ENCODE measurements at places on chromosomes 1 and 21.

GRCh38 chr1:203101813-203102634, 16.2 kb upstream of the MYOG start:
- DNase-seq: no peak

GRCh38 chr1:182624577-182624976, 20.4 kb upstream of the RGS16 start:
- DNase-seq: no peak

GRCh38 chr1:170265234-170265633, 119.5 kb downstream of the NTMT2 start:
- no peak for DNase-seq

GRCh38 chr1:75502776-75503175, 108.1 kb downstream of the SLC44A5 start:
- DNase-seq: no peak

DNA sequence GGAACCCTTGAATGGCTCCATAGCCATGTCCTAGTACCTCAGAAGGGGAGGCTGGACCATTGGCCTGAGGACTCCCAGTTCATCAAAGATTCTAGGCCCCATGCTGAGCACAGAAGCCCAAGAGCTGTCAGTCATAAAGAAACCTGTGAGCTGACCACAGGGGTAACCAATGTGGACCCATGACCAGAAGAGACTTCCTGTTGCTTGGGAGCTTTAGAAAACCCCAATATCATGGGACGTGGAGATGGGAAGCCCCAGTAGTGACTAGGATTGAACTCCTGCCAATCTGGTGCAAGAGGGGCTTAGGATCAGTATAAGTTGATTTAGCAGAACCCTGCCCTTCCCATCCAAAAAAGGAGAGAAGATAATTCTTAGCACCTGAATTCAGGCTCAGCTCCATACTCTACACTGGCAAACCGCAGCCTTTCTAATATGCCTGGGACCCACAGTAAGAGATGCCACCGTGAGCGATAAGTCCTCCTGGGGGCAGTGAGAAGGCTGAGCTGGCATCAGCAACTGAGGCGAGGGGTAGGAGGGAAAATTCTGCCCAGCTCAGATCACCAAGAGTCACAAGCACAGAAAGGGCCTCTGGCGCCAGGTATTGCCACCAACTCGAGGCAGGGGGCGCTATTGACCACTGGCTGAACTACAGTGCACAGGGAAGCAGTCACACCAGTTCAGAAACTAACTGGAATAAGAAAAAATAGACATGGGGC, 108.9 kb downstream of the CAPN8 start:
- peak; percentile 67 for DNase-seq

GRCh38 chr1:195773931-195774330, 834.3 kb downstream of the KCNT2 start:
- no peak for DNase-seq

DNA sequence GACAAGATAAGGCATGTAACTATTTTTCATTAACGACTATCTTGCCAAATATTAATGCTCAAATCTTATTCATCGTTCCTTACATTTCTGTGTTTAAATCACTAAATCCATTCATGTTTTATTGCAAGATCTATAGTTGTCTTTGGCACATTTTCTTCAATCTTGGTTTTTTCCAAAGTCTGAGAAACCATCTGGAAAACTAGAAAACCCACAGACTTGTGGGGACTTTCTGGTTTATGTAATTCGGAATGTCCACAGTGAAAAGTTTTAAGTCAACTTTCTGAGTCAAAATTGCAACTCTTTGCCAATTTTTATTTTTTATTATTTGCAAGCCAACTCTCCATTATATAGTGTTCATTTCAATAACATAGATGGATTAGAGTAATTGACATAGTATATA, 520.8 kb upstream of the ADAMTS5 start:
- DNase-seq: no peak

DNA sequence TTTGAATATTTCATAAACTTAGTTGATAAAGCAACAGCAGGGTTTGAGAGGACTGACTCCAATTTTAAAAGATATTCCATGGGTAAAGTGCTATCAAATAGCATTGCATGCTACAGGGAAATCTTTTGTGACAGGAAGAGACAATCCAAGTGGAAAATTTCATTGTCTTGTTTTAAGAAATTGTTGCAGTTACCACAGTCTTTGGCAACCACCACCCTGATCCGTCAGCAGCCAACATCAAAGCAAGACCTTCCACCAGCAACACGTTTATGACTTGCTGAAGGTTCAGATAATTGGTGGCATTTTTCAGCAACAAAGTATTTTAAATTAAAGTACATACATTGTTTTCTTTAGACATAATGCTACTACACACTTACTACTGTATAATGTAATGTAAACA, 47.8 kb downstream of the ADGRL4 start:
- DNase-seq: no peak

DNA sequence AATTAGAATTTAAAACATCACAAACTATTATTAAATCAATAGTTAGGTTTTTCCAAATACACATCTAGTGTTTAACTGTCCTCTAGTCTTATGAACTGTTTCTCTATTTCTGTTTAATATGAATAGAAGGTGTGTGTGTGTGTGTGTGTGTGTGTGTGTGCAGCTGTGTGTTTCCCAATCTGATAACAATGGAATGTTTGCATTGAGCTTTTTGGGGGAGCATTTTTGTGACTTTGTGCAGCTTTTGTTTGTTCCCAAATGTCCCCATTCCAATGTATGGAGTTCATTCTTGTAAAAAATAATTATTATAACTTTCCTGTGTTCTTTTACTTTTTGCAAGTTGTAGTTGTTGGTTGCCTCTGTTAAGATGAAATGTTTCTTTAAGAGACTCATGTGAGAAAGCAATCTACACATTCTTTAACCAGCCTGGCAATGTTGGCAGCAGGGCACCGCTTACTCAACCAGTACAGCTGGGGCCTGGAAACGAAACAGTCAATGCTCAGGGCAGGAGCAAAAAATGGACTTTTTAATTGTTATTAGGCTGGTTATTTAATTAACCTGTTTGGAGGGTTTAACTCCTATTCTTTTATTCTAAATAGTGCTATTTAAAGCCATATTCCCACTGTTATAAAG, 354.3 kb downstream of the SRGAP2C start:
- no peak for DNase-seq
